Stimulated activated CD4-positive, alpha-beta T cell treated with anti-CD3 and anti-CD28 coated beads, Interleukin-2, amount 100 ng/mL, for 24 hours (primary cell): ENCODE measurements at places on chromosomes 5 and 9.
A peak's percentile ranks its signal among the peaks of the same experiment; 100 is the strongest.

DNA sequence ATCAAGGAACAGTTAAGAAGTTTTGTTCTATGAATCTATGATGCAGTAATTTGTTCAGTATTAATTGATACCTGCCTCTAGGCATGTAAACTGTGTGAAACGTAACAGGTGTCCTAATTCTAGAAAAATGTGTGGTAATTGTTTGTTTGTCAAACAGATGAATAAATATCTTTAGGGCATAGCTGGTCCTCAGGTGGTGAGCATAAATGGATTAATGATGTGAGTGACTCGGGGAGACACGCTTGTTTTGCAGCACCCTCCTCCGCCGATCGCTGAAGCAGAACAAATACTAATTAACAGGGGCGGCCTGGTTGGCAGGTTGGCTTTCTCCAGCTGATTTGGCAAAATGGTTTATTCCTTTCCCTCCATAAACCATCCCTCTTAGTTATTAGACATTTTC, 88.8 kb downstream of the TLE4 start:
- DNase-seq, result no peak

DNA sequence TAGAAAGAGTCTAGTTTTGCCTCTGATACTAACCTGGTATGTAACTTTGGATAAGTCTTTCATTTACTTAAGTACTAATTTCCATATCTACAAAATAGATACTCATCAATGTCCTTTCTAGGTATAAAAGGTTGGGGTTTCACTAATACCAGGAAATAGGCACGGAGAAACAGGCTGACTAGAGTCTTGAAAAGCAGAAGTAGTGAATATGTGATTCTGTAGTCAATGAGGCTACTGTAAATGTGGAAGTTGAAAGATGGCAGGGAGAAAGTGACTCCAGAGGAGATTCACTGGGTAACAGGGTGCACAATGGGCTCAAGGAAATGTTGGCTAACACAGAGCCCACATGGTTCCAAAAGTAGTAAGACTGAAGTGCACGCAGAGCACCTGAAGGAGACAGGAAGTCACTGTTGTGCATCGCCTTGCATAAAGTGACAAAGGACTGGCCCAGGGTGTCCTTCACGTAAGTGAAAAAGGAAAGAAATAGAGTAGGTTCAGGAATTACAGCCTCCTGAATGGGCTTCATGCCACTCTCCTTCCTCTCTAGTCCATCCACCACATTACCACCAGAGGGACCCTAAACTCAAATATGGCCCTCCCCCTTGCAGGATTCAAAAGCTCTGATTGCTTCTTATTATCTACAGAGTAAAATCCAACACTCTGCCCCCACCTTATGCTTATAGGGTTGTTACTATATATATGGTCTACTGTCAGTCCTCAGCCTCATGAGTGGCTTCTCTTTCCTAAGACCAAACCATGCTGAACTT, 288.0 kb upstream of the SMARCA2 start:
- DNase-seq, result no peak

GRCh38 chr5:6461793-6462650, 13.4 kb downstream of the UBE2QL1 start:
- DNase-seq, result no peak

DNA sequence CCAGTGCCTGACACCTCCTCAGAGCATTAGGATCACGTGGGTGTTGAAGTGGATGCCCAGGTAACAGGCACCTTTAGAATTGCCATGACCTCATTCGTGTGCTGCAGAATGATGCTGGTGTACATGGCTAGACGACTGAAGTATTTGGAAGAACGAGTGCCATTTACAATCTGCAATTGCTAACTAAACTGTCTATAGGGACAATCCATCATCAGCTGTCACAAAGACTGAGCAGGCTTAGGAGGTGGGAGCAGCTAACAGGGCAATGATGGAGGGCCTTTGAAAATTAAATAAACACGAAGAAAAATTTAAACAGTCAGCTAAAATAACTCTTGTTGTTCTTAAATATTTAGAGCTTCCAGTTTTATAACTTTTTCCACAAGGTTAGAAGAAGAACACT, 375.8 kb downstream of the GADD45G start:
- DNase-seq, result no peak

GRCh38 chr9:15509931-15510788, 610 bp downstream of the PSIP1 start:
- DNase-seq, result peak; percentile 67

DNA sequence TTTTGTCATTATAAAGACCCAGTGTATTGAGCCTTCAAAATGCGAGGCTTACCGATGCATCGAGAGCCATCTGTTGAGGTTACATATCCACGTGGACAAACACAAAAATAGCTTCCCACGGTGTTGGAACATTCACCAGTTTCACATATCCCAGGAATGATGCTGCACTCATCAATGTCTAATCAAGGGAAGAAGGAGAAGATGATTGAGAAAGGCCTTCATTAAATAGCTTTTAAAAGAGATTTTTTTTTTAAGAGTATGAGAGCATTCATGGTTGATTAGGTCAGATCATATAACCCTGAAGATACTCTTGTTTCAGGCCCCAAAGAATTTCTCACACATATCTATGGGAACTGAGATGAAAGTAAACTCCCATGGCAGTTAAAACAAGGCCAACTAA, 129.4 kb downstream of the FBN2 start:
- no peak for DNase-seq

- no peak for DNase-seq
These were observed 3.7 kb upstream of the FSD1L start for GRCh38 chr9:105444130-105444529.

DNA sequence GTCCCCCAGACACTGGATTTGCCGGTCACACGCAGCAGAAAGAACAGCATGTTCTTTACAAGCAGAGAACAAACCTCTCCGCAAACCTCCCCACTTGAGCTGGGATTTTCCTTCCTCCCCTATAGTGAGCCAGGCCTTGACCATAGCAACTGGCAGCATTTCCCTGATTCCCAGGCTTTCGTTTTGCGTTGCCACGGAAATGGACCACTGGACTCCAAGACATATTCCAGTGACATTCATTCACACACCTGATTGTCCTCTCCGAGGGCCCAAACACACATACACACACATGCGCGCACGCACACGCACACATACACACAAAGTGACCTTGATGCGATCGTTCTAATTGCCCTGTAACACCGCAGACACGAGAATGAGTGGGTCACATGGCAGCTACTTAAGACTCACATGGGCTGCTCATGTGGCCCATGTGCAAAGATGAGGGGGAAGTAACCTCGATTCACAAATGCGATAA, 80.9 kb upstream of the CPEB4 start:
- no peak for DNase-seq

DNA sequence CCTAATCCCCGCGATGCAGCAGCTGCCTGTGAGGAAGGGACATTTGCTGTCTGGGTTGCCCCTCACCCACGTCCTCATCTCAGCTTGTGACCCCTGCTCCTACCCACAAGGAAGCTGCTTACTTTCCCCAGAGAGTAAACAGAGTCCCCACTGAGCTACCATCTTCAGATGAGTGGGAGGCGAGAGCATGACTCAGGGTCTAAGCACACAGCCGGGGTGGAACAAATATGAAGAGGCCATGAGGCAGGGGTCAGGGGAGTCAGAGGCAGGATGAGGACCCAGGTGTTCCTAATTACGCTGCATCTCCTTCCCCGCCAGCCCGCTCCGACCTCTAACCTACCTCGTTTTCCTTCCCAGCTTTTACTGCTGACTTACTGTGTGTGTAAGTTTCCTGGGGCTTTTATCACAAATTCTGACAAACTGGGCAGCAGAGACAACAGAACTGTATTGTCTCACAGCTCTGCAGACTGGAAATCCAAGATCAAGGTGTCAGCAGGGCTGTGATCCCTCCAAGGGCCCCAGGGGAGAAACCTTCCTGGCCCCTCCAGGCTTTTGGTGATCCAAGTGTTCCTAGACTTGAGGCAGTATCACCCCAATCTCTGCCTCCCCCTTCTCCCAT, 94.0 kb upstream of the DNAH5 start:
- no peak for DNase-seq

GRCh38 chr9:133303266-133304157, 28.5 kb upstream of the ABO start:
- DNase-seq, result no peak

DNA sequence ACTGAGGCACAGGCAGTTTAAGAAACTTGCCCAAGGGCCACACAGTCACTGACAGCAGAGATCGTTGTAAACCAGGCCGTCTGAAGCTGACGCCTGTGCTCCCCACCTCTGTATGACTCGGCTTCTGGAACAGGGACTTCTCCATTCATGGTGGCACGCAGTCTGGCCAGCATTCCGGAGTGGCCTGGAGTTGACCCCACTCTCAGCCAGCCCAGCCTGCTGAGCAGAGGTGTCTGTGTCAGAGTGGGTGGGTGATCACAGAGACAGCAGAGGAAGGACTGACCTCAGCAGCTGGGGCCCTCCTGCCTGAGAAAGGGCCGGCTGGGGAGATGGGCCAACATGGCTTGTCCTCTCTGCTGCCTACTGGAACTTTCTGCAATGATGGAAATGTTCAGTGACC, 12.6 kb downstream of the LRSAM1 start:
- DNase-seq, result no peak

- DNase-seq, result no peak
These were observed 44.4 kb upstream of the GRIA1 start for GRCh38 chr5:153445875-153446579.

DNA sequence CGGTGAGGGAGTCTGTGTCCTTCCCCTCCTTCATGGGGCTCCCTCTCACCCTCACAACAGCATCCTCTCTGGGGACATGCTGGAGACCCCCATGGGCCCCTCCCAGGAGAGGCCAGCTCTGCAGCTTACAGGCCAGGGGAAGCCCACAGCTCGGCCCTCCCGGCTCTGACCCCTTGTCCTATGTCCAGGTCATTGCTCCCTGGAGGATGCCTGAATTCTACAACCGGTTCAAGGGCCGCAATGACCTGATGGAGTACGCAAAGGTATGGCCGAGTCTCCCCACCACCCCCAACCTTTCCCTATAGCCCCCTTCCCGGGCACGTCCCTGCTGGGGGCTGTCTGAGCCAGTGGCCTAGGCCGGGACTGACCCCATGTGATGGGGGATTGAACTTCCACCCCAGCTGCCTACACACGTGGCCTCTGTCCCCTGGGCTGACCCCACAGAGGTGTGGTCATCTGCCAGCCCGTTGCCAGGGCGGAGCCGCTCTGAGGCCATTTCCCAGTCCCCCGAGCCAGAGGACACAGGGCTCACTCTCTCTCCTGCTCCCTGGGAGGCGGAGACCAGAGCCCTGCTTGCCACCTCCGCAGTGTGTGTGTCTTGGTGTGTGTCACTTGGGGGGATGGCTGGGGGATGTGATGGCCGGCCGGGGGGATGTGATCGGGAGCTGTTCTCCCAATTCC, 21.9 kb downstream of the ASS1 start:
- DNase-seq, result no peak

- DNase-seq, result no peak
These were observed 22.6 kb downstream of the DAPK1 start for GRCh38 chr9:87520172-87520683.

GRCh38 chr5:98540056-98540455, 233.4 kb upstream of the RGMB start:
- no peak for DNase-seq

DNA sequence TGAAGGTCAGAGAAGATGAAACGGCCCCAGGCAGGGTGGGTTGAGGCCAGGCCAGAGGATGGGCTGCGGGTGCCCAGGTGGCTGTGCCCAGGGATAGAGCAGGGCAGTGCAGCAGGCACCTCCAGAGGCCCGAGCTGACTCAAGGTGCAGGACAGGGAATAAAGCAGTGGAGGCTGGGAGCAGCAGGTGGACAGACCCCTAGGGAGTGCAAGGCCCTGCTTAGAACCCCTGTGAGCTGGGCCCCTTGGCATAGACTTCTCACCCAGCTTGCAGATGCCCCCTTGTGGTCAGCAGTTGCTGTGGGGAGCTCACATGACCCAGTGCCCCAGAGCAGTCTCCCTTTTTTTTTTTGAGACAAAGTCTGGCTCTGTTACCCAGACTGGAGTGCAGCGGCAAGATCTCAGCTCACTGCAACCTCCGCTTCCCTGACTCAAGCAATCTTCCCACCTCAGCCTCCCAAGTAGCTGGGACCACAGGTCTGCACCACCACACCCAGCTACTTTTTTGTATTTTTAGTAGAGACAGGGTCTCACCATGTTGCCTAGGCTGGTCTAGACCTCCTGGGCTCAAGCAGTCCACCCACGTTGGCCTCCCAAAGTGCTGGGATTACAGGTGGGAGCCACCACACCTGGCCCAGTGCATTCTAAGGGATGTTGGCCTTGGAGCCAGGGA, 118.8 kb downstream of the WNK2 start:
- DNase-seq, result peak; percentile 63

DNA sequence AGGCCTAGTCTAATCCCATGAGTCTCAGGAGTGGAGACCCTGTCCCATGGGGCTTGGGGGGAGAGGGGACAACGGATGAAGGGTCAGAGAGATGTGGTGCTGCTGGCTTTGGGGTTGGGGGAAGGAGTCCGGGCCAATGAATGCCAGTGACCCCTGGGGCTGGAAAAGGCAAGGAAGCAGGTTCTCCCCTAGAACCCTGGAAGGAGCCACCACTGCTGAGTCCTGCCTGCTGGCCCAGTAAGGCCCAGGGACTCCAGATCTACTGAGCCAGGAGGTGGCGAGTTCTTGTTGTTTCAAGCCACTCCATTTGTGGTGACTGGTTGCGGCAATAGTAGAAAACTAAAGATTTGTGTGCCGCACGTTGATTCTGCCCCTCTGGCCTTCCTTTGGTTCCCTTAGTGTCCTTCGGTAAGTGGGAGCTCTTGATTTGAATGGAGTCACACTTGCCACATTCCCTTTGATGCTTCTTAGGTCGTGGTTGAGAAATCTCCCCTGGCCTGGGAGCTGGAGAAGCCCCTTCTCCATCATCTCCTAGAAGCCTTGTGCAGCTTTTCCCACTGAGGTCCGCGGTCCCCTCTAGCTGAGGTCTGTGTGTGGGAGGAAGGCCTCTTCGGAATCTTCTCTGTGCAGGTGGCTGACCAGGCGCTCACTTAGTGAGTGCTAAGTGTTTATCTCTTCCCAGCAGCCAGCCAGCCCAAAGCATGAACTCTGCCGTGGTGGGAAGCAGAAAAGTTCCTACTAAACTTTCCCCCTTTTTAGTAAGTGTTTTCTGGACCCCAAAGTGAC, 9.0 kb downstream of the FCN1 start:
- DNase-seq, result no peak

- no peak for DNase-seq
These were observed 3.7 kb upstream of the SLC6A7 start for GRCh38 chr5:150186137-150186536.

DNA sequence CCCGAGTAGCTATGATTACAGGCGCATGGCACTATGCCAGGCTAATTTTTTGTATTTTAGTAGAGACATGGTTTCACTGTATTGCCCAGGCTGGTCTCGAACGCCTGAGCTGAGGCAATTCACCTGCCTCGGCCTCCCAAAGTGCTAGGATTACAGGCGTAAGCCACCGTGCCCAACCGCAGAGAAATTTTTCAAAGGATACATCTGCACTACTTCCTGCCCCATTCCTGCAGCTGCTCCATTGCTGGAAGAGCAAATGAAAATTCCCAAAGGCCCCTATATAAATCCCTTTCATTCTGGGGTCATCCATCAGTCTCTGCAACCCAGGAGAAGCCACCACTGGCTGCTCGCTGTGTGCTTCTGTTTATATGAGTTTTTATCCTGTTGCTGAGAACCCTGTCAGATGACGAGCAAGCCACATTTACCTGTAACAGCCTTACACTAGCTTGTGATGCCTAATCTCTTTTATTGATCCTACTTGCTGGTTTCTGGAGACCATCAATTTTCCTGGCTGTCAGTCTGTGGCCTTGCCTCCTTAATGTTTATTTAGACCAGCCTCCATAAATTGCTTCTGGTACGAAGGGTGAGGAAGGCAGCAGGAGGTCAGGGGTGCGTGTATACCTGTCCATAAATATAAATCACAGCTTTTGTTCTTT, 925.3 kb downstream of the TLE4 start:
- DNase-seq, result no peak

- no peak for DNase-seq
These were observed 172.2 kb downstream of the HSD17B3 start for GRCh38 chr9:96129747-96130146.
